ENCODE measurements at places on chromosomes 7 and 10. TPM values are rescaled to one million over a fixed set of nuclear protein-coding genes. Genes with fewer than 3 reads are reported as not detected.

The TBATA gene
- not detected for total RNA-seq

GRCh38 chr7:69360913-69361312 lies 237.4 kb upstream of the AUTS2 start:
- no peak overlapping the region for H3K4me3 ChIP-seq
- H3K36me3 ChIP-seq: no peaks in the 10 kb centered on the region
- no peak for DNase-seq
- peaks cover 19% of the 10 kb centered on the region for H3K4me1 ChIP-seq
- H3K27ac ChIP-seq: no peak overlapping the region
- peaks cover 8% of the 10 kb centered on the region for H3K27me3 ChIP-seq

GRCh38 chr7:131532570-131533091 lies 23.8 kb downstream of the PODXL start:
- H3K36me3 ChIP-seq: no peaks in the 10 kb centered on the region
- H3K4me3 ChIP-seq: no peak overlapping the region
- H3K4me1 ChIP-seq: peaks cover 2% of the 10 kb centered on the region
- DNase-seq: no peak

DNA sequence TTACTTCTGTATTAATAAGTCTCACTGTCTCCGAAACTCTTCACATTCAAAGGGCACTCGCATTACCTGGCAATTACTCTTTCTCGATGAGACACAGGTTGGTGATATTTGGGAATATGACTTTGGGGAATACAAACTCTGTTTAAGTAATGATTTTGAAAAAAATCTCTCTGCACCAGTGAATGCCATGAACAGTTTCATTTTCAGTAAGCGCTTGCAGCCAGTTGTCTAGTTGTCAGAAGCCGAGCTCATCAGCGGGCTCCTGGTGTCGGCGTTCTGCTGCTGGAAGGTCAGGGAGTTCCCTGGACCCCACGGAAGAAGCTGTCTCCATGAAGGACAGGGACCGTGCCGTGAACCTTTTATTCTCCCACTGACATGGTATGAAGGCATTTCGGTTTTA lies 57.7 kb downstream of the PTPRE start:
- DNase-seq: no peak
- no peak overlapping the region for H3K27ac ChIP-seq
- no peaks in the 10 kb centered on the region for H3K36me3 ChIP-seq

GRCh38 chr10:21172542-21172929 lies 275.4 kb upstream of the NEBL start:
- peaks cover 20% of the 10 kb centered on the region for H3K4me1 ChIP-seq
- peaks cover 12% of the 10 kb centered on the region for H3K36me3 ChIP-seq
- peak overlapping the region; percentile 94 for H3K4me3 ChIP-seq
- peak overlapping the region; percentile 79 for H3K27ac ChIP-seq
- DNase-seq: no peak

All from type B pancreatic cell (in vitro differentiated cells).